ENCODE measurements at places on chromosomes 12 and 14. TPM values are rescaled to one million over a fixed set of nuclear protein-coding genes. Genes with fewer than 3 reads are reported as not detected.

The KRT79 gene
- 1.1 TPM for total RNA-seq

The ANO2 gene
- total RNA-seq, result not detected

The FAM181A gene
- total RNA-seq, result not detected

The TAS2R19 gene
- total RNA-seq, result 1.9 TPM

The KCNK13 gene
- 0.05 TPM for total RNA-seq

The MMAB gene
- total RNA-seq, result 17.8 TPM

The ACSM4 gene
- total RNA-seq, result not detected

The TEX52 gene
- not detected for total RNA-seq

The B4GALNT3 gene
- total RNA-seq, result not detected

The ASPG gene
- not detected for total RNA-seq

The SERPINA10 gene
- total RNA-seq, result not detected

DNA sequence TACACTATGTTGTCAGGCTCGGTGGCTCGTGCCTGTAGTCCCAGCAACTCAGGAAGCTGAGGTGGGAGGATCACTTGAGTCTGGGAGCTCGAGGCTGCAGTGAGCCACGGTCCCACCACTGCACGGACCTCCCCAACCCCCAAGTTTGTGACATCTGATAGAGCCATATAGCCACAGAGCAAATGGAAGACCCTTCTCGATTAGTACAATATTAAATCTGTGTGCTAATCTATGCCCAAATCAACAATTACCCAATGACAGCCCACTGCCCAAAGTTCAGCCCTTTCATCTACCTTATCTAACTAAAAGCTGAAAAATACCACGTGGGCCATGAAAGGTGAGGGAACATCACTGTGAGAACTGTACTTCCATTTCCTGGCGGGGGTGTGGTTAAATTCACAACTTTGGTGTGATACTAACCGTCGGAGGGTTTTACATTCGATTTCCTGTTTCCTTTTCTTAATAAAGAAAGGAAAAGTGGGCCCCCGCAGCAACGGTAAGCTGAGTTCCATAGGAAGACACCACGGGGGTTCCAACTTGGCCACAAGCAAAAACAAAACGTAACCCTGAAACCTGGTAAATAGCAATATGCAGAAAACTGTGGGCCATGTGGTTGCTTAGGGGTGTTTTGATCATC is 31.2 kb upstream of the FOS start:
- no peak for DNase-seq

DNA sequence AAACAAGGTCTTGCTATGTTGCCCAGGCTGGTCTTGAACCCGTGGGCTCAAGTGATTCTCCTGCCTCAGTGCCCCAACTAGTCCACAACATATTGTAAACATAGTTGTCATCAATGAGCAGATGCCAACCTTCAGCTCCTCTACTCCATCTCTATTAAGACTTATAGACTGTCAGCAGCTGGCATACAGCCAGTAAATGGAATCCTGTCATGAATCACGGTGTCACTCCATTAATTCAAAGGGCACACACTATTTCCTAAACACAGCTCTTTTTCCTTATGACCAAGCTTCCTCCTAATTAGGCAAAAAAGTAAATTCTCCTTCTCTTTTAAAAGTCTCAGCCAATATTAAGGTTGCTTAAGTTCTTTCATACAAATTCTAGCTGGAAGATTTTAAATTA is 111.2 kb downstream of the ITPR2 start:
- no peak for DNase-seq

DNA sequence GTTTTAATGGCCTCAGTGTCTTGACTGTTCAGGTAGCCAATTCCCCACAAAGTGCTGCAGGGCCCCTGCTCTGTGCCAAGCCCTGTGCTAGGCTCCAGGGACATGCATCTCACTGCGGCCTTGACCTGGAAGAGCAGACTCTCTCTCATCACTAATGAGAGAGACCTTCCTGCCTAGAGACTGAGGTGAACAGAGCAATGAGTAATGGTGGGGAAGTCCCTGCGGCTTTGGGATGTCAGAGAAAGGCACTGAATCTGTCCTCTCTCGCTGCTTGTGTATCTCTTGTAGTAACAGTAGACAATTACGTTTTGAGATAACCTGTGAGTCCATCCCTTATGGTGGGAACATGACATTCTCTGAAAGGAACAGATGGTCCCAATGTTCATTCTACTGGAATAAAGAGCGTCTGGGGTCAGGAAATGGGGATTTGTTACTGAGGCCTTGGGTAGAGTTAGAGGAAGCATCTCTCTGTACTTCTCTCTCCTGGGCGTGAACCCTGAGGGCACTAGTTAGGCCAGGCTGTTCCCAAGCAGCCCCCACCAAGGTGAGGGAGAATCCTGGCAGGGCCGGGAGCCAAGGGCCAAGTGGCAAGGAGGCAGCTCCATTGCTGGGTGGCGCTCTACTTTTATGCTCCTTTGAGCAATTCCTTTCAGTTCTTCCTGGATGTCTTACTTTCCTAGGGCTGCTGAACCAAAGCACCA is 13.5 kb downstream of the NFATC4 start:
- no peak for DNase-seq

DNA sequence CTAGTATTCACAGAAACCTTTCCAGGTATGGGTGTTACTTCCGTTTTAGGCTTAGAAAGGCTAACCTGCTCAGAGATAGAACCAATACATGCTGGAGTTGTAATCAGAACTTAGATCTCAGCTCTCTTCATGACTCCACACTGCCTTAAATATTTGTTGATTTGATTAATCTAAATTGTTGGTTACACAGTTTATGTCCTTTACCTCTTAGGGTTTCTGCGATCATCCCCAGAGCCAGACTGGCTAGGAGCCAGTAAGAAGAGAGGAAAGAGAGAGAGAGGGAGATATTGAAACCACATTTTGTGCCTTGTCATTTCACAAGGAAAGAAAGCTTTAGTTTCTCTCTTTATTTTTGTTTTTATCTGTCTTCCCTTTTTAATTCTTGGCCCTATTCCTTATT is 16.8 kb upstream of the MGP start:
- no peak for DNase-seq

DNA sequence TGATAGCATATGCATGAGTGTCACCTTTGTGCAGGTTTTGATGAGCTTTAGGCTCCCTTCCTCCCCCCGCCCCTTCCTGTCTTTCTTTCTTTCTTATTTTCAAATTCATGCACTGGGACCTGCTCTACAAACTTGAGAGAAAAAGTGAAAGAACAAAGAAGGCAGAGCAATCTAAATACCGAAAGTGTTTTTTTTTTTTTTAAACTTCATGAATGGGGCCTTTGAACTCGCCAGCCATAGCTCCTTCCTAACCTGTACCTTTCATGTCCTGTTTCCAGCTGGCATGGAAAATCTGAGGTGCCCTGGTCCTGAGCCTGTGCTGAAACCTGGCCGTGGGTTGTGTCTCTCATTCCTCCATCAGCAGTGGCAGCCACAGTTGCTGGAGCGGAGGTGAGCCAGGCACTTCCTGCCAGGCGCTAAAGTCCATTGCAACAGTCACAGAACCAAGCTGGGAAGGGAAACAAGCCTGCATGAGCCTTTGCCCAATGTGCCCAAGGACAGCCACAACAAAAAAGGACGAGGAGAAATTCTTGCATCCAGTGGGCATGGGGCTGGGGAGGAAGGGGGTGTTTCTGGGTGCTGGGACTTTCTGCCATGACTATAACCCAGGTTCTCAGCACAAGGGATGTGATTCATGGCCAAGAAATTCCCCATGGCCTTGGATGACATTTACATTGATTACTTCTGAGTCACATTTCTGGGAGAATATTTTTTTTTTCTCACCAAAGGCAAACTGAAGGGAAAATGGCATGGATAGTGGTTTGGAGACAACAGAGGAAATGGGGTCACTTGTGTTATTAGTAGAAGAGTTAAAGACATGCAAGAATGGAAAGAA is 102.7 kb downstream of the TMEM30B start:
- peak; percentile 97 for DNase-seq

DNA sequence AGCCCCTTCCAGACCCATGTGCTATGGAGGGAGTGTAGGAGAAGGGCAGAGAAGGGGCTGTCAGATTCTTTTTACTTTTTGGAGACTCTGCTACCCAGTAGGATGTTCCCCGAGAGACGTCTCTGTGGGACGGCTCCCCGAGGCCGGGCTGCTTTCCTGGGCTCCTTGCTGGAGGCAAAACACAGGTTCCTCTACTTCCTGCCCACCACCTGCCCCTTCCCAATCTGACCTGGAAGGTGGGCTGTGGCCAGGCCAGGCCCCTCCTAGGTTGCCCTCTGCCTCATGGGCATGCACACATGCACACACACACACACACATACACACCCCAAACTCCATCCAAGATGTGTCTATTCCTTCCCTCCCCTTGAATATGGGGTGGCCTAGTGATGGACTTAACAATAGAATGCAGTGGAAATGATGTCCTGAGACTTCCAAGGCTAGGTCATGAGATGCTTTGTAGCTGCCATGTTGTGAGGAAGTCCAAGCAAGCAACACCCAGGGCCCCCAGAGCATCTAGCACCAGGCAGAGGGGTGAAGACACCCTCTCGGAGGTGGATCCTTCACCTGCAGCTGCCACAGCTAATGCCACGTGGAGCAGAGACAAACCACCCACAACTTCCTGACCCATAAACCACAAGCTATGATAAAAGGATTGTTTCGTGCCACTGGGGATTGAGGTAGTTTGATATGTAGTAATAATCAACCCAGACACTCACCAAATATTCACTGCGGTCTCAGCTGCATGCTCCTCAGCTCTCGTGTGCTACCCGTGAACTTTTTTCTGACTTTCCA is 1.6 kb upstream of the ASB2 start:
- no peak for DNase-seq

GRCh38 chr14:28876572-28876945 is 110.0 kb downstream of the FOXG1 start:
- no peak for DNase-seq

GRCh38 chr14:68211421-68211820 is 391.8 kb downstream of the RAD51B start:
- DNase-seq, result no peak

GRCh38 chr12:123942238-123942653 is 30.4 kb downstream of the CCDC92 start:
- peak; percentile 82 for DNase-seq

DNA sequence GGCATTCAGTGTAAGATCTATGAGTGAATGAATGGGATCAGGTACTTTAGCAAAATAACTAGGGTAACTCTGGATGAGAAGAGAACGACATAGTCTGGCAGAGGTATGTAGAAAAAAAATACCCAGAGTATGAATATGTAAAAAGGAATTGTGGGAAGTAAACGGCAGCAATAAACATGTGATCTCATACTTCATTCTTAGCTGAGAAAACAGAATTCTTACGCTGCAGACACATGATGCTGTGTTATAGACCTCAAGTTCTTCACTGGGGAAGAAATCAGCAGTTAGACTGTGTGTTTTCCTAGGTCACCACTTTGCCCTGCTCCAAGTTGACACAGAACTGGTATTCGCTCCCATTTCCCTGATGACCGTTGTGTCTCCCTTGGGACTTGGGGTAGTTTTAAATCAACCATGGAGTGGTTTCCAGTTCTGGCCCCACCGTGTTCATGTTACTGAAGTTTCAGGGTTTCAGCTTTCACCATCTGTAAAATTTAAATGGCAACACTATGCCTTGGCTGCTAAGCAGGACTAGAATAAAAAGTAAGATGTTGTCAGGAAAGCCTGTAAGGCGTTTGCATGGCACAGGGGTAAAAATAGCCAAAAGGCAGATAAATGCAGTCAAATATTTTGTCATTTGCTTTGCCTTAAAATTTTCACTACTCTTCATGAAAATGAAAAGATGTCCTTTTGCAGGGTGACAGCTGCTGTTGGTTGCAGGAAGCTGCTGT is 223.7 kb downstream of the PELI2 start:
- no peak for DNase-seq

DNA sequence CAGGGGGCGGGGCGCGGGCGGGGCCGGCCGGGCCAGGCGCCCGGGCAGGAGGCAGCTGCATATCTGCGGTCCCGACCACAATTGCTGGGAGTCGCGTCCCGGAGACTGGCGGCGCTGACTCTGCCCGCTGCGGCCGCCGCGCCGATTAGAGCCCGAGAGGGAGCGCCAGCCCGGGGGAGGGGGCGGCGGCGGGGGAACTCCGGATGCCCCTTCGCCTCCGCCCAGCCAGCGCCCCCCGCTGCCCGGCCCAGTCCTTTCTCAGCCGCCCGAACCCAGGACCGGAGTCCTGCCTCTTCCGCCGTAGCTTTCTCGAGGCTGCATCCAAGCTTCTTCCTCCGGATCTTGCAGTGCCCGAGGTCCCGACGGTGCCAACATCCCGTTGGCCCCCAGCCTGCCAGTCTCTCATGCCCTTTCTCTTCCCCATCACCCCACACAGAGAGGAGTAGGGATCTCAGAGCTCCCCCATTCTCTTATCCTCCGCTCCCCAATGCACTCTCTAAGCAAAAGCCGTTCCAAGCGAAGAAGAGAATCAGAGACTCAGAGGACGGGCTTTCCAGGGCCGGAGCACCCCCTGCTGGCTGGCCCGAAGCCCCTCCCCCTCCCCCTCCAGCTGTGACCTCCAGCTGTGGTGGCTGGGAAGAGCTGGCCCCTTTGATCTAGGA is 8.8 kb upstream of the SP7 start:
- peak; percentile 80 for DNase-seq

- no peak for DNase-seq
Observed at GRCh38 chr12:94126067-94126466, 22.3 kb upstream of the PLXNC1 start.

DNA sequence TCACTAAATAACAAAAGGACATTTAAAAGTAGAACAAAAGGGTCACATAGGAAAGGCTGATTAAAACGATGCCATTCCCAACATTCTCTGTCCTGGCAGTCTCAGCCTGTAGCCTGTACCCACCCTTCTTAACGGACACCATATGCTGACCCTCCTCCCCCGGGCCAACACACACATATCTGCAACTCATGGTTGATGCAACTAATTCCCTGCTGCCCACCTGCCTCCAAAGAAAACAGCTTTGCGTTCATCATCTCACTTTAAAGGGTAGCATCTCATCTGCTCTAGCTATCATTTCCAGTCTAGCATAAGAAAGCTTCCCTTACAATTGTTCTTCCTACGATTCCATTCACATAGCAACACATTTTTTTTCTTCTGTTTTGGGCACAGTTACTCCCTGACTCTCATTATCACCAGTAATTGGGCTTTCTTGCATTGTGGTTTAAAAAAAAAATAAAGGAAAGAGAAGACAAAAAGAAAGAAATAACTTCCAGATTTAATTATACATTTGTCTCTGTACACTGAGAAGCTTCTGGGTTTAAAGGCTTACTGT is 92.9 kb downstream of the KCNC2 start:
- DNase-seq, result no peak

DNA sequence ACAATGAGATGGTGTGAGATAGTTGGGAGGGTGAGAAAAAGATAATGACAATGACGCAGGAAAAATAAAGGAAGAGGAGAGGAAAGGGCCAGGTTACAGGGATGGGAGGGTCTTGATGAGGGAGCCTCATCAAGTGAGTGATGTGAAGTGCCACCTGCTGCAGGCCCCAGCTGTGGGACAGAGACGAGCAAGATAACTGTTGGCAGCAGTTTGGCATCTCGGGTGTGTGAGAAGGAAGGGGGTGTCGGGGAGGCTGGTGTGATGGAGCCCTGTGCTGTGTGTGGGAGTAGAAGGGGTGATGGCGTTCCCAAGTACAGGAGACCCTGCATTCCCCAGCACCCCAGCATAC is 11.4 kb upstream of the TAC3 start:
- no peak for DNase-seq

DNA sequence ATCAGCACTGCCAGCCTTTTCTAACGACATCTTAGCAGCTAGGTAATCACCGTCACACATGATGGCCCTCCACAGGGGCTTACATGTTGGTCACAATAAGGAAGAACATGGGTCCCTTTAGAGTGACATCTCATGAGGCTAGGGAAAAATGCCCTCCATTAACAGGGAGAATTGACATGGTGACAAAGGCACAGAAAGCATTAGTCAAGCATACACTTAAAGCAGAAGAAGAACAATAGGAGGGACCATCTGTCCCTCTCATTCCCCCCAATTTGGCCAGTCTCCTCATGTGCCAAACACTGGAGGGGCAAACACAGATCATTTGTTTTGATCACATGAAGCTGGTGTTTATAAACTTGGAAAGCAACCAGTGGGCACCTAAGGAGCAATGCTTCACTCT is 78.0 kb downstream of the GRIP1 start:
- no peak for DNase-seq
